ENCODE measurements at places on chromosomes 2 and 18. TPM values are rescaled to one million over a fixed set of nuclear protein-coding genes. Genes with fewer than 3 reads are reported as not detected.

GRCh38 chr2:173580956-173581355 lies 226.3 kb downstream of the CDCA7 start:
- DNase-seq: no peak

GRCh38 chr2:223470602-223471001 lies 131.6 kb downstream of the SCG2 start:
- DNase-seq: no peak

- no peak for DNase-seq
Observed at GRCh38 chr2:237479747-237480146, 7.3 kb upstream of the MLPH start.

- no peak for DNase-seq
Observed at GRCh38 chr2:218780046-218780445, 1.9 kb upstream of the CYP27A1 start.

DNA sequence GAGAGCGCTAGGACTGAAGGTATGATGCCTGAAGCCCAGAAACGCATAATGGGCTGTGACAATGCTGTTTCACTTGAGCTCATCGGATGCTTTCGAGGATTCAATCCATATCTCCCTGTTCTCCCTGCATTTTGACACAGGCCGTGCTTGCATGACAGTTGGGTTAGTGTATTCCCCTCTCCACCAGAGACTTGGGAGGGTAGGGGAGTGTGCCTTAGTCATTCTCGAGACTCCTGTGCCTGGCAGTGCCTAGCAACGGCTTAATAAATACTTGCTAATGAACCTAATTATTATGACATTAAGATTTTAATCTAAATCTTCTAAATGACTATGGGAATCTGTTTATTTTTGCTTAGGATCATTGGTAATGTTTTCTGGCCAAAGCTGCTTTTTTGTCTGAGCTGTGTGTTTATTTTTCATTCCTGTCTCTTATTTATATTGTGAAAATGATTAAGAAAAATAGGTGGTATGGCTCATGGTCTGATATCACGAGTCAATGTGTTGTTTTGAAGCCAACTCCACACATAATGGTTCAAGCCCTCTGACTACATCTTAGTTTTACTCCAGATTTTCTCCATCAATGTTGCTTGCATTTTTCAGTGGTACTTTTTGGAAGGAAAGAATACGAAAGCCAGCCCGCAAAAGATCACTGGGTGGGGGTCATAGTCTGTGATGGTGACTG lies 61.3 kb downstream of the NEDD4L start:
- no peak for DNase-seq

DNA sequence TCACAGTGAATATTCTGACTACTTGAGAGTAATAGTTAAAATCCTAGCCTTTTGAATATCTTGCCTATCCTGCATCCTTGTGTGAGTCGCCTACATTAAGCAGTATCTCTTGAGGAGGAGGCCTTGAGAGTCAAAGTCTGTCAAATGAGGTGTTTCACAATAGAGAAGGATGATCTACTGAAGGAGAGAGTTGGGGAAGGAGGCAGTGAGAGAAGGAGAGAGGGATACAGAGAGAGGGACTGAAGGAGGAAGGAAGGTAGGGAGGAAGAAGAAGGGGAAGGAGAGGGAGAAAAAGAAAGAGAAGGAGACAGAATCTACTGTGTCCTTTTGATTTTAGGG lies 123.6 kb upstream of the CYP26B1 start:
- no peak for DNase-seq

SLC9A2 gene
- total RNA-seq: not detected

OSBPL6 gene
- 1.5 TPM for total RNA-seq

DYNAP gene
- not detected for total RNA-seq

UGT1A7 gene
- not detected for total RNA-seq

NYAP2 gene
- not detected for total RNA-seq
